ENCODE measurements at places on chromosomes 3 and 15. TPM values are rescaled to one million over a fixed set of nuclear protein-coding genes. Genes with fewer than 3 reads are reported as not detected.

GRCh38 chr3:168624892-168625448, 529.2 kb upstream of the GOLIM4 start:
- no peak for DNase-seq

Gene ALDH1A2
- total RNA-seq, result 18.9 TPM

- DNase-seq, result no peak
Measured at GRCh38 chr3:98026425-98027084, 8.6 kb downstream of the GABRR3 start.

Gene ADAMTSL3
- total RNA-seq, result 4.5 TPM

- DNase-seq, result no peak
Measured at GRCh38 chr3:7798276-7798675, 703.3 kb upstream of the LMCD1 start.

DNA sequence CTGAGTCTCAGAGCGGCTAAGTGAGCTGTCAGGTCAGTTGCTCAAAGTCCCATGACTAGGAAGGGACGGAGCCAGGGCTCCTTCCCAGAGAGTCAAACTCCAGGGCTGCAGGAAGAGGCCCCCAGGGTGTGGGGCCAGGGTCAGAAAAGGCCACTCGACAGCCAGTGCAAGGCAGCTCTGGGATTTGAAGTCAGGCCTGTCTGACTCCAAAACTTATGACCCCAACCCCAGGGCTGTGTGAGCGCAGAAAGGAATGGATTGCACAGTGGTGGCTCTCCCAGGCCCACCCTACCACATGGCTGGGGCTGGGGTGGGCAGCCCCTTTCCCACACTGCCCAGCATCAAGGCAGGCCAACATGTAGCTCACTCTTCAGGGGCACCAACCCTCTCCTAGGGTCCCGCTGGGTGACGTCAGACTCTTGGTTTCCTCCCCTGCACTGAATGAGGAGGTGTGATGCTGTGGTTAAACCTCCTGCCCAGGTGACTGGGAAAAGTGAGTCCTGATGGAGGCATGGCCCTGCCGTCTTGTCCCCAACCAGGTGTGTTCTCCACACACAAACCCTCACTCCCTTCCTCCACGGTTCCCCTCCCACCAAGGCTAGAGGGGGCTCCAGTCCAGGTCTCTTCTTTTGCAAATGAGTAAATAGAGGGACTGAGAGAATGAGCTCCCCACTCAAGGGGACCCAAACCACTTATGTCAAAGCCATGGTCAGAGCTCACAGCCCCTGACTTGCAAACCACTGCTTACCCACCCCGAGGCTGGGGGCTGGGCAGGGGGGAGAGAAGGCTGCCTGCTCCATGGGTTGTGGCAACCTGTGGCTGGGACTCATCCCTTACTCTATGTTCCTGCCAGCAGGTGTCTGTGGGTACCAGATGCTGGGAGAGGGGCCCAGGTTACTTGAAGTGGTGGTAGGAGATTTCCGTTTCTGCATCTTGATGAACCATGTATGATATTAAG, 23.8 kb upstream of the CORO2B start:
- DNase-seq, result no peak

DNA sequence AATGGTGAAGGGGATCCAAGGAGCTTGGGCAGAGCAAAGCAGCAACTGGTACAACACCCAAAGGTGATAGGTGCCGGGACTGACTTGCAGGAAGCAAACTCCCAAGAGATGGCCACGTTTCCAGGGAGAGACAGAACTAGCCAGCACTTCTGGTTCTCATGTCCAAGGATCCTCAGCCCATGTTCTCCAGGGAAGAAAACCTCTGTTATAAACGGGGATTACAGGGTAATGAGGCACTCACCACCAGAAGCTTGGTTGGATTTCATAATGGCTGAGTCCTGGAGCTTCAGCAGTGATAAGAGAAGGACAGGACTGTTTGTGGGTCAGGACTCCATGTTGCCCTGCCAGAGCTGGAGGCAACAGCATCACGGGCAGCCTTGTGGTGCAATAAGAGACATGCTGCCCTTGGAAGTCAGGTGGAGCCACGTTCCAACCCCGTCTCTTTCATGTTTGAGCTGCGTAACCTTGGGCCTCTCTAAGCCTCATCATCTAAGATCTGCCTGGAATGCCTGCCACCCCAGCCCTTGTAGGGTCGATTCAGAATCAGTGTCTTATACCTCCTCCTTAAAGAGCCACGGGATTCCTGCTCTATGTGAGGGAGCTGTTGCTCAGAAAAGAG, 181.0 kb downstream of the ABHD5 start:
- DNase-seq, result no peak

Gene PATL2
- not detected for total RNA-seq

GRCh38 chr15:77180270-77180669, 109.4 kb upstream of the TSPAN3 start:
- no peak for DNase-seq

GRCh38 chr3:197088370-197088769, 58.8 kb upstream of the MELTF start:
- no peak for DNase-seq

DNA sequence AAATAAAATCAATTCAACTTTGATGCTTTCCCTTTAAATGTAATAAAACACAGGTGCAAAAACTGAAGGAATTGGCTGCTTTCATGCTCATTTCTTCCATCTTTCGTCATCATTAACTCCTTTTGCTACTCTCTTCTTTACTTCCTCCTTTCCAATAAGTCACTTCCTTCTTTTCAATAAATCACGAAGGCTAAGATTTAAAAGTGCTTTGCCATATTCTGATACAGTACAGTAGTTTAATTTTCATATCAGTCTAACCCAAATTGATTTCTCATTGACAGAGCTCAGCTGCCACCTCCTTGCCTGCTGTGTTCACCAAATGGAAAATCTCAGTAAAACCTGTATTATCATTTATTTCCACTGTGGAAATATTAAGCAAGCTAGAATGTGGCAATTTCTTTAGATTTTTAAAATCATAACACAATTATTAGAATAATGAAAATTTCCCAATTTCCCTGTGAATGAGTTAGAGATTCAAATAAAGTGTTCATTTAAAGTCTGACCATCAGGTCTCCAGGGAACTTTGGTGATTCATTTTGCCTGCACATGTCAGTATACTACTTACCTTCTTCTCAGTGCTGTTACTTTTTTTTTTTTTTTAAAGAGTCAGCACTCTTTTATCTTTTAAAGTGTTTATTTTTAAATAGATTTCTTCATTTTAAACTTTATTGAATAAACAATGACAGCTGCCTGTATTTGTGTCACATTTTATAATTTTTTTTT, 41.6 kb downstream of the NANOGP8 start:
- DNase-seq, result no peak

Gene CPNE9
- total RNA-seq, result not detected

Gene CCR8
- not detected for total RNA-seq

Gene ZBED2
- 7.1 TPM for total RNA-seq

Gene GABRR3
- not detected for total RNA-seq

GRCh38 chr3:121863801-121864200, 28.8 kb downstream of the EAF2 start:
- no peak for DNase-seq

Gene CD200
- total RNA-seq, result not detected

Gene PYGO1
- 1.9 TPM for total RNA-seq

Gene MASP1
- not detected for total RNA-seq

DNA sequence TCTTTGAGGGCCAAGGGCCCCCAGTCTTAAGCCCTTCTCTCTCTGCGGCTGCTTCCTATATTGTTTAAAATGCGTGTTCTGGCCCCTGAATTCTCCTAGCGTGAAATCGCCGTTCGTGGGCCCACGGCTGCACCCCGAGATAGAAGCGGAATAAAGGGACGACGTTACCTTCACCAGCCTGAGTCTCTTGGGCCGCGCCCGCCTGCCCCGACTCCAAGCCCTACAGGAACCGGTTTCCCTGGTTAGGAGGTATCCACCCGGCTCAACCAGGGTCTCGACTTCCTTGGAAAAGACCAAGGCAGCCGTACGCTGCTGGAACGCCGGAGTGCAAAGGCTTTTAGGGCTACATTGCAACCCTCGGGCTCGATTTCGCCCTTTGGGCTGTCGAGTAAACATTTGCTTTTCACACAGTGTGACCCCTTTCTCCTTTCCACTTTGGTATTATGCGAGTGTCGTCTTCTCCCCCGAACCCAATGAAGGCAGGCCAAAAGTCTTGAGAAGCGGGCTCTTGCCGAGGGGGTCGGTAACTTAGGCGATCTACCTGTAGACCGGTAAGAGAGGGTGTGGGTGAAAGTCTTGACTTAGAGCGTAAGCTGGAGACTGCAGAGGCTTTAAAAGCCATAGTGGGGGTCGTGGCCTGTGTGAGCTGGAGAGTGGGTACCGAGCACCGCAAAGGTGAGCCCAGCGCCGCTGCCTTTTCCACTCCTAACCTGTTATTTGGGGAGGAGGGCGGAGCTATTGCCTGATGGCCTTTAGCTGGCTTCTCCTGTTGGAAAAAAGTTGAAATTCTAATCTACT, 2.0 kb downstream of the TRIM71 start:
- no peak for DNase-seq

Gene TICRR
- 7.5 TPM for total RNA-seq

Gene ELL3
- total RNA-seq, result 8.1 TPM

- DNase-seq, result peak; percentile 38
Measured at GRCh38 chr3:58683466-58683865, 16.9 kb upstream of the FAM3D start.

DNA sequence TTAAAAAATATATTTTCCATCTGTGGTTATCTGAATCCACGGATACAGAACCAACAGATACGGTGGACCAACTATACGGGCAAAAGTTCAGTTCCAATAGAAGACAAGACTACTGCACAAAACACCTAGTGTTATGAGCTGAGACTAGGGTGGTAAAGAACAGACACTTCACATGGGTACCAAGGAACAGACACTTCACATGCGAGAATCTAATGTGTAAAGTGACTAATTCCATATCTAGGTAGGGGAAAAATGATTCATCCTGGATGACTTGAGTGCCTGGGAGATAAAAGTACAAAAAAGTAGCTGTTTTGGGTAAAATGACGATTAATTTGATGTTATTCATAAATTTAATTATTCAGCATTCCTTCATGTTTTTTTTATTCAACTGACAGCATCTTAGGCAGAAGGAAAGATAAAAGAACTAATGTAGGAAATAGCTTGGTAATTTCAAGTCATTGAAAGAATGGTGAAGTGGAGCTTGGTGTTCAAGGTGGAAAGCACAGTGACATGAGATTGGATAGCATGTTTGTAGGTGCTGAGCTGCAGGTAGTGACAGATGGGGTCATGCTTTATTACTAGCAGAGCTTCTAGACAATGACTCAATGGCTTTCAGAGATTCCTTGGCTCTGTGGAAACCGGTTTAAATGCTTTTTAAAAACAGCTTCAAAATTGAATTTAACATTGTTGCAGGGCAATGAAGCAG, 5.2 kb downstream of the CD200 start:
- DNase-seq, result no peak

DNA sequence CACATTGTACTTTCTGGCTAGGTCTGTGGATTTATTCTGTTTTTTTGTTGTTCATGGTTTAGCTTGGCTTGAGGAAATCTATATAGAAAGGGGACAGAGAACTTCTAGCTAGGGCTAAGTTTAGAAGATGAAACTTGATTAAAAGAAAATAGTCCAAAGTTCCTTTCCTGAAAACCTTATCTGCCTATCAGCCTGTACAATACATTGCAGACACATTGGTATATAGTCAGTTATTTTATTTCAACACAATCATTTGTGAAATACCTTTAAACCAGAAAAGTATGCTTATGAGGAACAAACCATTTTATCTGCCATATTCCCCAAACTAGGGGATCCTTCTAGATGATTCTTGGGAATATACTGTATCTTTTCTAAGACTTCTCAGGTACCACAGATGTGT, 147.3 kb upstream of the CGNL1 start:
- DNase-seq, result no peak

DNA sequence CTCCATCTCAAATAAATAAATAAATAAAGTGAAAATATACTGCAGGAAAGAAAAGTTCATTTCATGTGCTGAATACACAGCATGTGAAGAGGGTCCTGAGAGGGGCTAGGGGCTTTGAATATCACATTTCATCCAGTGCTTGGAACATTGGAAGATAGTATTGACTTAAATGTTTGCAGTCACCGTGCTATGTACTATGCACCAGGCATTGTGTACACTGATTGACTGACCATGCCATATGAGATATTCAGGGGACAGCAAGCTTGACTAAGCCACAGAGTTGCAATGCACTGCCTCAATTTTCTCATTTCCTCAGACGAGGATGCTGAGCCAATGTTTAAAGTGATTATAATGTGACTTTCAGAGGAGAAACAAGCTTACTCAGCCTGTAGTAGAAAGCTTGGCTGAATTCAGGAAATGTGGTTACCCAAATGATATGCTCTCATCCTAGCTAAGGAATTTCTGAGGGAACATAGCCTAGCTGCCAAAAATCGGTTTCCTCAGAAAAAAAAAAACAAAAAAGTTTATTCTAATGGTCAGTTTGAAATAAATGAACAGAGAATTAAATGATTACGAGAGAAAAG, 557.9 kb downstream of the FGF12 start:
- DNase-seq, result no peak

GRCh38 chr3:10357592-10358308, 36.8 kb upstream of the SEC13 start:
- no peak for DNase-seq

GRCh38 chr3:97981886-97982285, 9.7 kb upstream of the RIOX2 start:
- peak; percentile 15 for DNase-seq

Gene GPR156
- total RNA-seq, result not detected

GRCh38 chr15:74307827-74308811, 59.3 kb downstream of the CYP11A1 start:
- peak; percentile 56 for DNase-seq

- DNase-seq, result peak; percentile 46
Measured at GRCh38 chr3:192816351-192816750, 89.0 kb upstream of the FGF12 start.

- no peak for DNase-seq
Measured at GRCh38 chr15:80251428-80252120, 439 bp downstream of the CTXND1 start.

- no peak for DNase-seq
Measured at GRCh38 chr3:14514323-14514720, 25.8 kb downstream of the GRIP2 start.

GRCh38 chr3:15174953-15175352, 31.1 kb upstream of the CAPN7 start:
- DNase-seq, result no peak

Gene XCR1
- not detected for total RNA-seq

Gene PCSK6
- total RNA-seq, result 9.4 TPM

DNA sequence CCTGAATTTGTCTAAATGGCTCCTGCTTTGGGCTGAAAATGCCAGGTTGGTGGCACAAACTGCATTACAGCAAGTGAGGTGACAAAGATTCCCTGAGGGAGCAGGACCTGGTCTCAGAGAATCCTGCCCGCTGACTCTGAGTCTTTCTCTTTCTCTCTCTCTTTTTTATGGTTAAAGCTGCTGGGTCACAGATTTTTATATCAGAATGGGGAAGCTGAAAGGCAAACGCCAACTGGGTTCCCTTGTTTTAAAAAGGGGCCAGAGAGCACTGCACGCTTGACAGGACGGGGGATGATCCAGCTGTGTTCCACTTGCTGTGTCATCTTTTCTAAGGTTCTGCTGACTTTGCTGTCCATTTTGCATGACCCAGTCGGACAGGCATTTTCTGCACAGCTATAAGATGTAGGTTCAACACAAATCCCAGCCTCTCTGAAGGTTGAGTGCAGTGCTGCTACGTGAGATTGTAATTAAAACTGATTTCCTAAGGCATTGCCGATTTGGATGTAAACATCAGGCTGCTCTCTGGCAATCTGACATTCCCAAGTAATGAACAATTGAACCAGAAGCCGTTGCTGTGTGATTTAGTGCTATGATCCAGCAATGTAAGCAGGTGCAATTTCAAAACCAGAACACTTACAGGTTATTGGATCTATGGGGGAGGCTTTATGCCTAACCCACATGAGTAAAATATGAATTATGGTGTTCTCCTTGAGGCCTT, 25.8 kb downstream of the ARHGEF3 start:
- DNase-seq, result no peak

Measured in Caki2 (cell line).